Activated T-helper 17 cell treated with anti-CD3 and anti-CD28 coated beads, Interleukin-2, amount 50 U/mL, for 72 hours (primary cell): ENCODE measurements at places on chromosomes 7 and 10. TPM values are rescaled to one million over a fixed set of nuclear protein-coding genes. Genes with fewer than 3 reads are reported as not detected.

The AKR1C8 gene
- 1.1 TPM for total RNA-seq

GRCh38 chr7:37970211-37970610 lies 49.8 kb downstream of the EPDR1 start:
- no peak for ATAC-seq

The PRPS1L1 gene
- not detected for total RNA-seq

DNA sequence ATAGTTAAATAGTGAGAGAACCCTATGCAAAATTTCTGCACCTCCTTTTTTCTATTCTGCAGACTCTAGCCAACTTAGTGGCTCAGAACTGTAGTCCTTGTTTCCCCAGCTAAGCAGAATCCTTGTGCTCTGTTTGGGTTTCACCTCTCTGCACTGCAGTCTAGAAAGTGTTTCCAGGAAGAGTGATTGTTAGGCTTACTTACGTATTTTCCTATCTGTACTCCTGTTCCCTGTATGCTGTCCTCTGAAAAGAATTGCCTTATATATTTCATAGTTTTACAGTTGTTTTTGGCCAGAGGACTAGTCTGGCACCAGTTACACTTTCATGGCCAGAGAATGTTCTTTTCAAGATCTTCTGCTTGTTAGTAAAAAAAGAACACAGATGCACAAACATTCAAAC lies 154.6 kb upstream of the POT1 start:
- ATAC-seq: no peak

GRCh38 chr7:106063692-106064091 lies 48.4 kb downstream of the SYPL1 start:
- ATAC-seq: no peak

The FAM180A gene
- total RNA-seq: not detected

GRCh38 chr7:157757211-157757610 lies 420.4 kb downstream of the DNAJB6 start:
- ATAC-seq: no peak

The KCNMA1 gene
- total RNA-seq: 0.48 TPM

GRCh38 chr7:47827871-47828270 lies 120.4 kb downstream of the PKD1L1 start:
- ATAC-seq: no peak

DNA sequence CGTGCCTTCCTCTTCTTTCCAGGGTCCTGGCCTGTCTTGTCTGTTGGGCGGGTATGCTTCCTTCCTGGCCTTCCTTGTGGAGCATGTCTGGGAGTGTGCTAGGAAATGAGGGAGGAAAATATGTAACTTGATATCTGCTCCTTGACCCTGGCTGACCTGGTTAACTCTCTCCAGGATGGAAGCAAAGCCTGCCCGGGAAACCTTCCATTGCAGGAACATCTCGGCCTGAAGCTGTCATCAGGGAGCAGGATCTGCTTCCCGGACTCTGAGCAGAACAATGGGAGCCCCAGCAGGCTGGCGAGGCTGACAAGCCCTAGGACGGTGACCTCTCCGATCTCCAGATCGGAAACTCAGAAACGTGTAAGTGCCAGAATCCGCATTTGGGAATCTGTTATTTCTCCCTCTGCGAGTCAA lies 340.3 kb downstream of the FRMD4A start:
- ATAC-seq: no peak

- no peak for ATAC-seq
Measured at GRCh38 chr7:5774136-5774535, 7.3 kb downstream of the RNF216 start.

The CAMK2B gene
- total RNA-seq: 1.7 TPM

The PHF14 gene
- 31.9 TPM for total RNA-seq

DNA sequence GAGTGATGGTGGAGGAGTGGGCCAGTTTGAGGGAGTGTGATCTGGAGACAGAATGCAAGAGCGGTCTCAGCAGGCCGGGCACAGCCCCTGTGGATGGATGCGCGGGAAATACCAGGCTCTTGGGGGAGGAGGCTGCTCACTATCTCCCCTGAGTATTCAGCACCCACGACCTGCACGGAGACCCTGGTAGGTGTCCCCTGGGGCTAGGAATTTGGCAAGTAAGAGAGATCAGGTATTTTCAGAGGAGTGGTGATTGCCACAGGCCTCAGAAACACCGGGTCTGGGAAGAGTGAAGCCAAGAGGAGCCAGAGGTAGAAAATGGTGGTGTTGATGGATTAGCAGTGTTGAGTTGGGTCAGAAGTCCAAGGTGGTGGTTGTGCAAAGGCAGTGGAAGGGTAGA lies 426.3 kb downstream of the PAXIP1 start:
- no peak for ATAC-seq

DNA sequence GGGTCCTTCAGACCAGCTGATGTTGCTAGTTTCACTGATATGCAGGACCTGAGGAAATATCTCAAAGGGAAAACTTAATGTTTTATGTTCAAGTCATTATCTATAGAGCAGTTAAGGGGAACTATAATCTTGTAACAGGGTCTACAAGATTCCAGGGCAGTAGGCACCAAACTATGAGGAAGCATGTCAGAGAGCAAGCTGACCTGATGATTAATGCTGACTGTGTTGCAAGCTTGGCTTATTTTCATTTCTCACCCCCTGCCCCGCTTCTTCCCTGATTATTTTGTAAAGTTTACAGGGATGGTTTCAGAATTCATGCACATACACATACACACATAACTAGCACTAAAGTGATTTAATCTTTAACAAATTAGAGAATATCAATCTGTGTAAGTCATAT lies 84.3 kb upstream of the CACNA2D1 start:
- ATAC-seq: no peak

DNA sequence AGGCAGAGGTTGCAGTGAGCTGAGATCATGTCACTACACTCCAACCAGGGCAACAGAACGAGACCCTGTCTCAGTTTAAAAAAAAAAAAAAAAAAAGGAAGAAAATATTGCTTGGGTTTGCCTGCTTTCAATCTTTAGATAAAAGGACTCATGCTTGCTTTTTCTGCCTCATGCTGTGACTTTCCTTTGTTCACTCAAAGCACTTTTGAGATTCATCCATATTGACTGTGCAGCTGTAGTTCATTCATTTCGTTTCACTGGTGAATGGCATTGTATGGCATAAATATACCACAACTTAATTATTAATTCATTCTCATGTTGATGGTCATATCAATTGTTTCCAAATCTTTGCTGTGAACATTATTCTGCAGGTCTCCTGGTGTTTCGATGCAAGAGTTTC lies 97.6 kb upstream of the NFE2L3 start:
- no peak for ATAC-seq
